ENCODE measurements at places on chromosomes 12 and 14. TPM values are rescaled to one million over a fixed set of nuclear protein-coding genes. Genes with fewer than 3 reads are reported as not detected.

FAM181A gene
- not detected for total RNA-seq

IL22 gene
- 0.61 TPM for total RNA-seq

POTEM gene
- not detected for total RNA-seq

CLEC7A gene
- total RNA-seq: 0.26 TPM

STYK1 gene
- total RNA-seq: 16.1 TPM

A2ML1 gene
- not detected for total RNA-seq

C12orf54 gene
- not detected for total RNA-seq

FOXN3 gene
- 85.6 TPM for total RNA-seq

KLRF2 gene
- total RNA-seq: not detected

EPYC gene
- not detected for total RNA-seq

RTN1 gene
- total RNA-seq: not detected

AGAP2 gene
- 70.7 TPM for total RNA-seq

TMBIM4 gene
- 50.5 TPM for total RNA-seq

GPRC5D gene
- not detected for total RNA-seq

ZNF384 gene
- 76.4 TPM for total RNA-seq

PPP4R4 gene
- total RNA-seq: 0.64 TPM

CCDC184 gene
- total RNA-seq: 0.63 TPM

FAR2 gene
- total RNA-seq: 13.6 TPM

RESF1 gene
- total RNA-seq: 137 TPM

CLEC6A gene
- not detected for total RNA-seq

CCDC196 gene
- not detected for total RNA-seq

KRT72 gene
- not detected for total RNA-seq

HCAR1 gene
- total RNA-seq: 0.23 TPM

CISTR gene
- total RNA-seq: not detected

PRPH gene
- total RNA-seq: 0.35 TPM

CMAS gene
- 39.3 TPM for total RNA-seq

CELA1 gene
- total RNA-seq: not detected

DPY19L2 gene
- total RNA-seq: 6.0 TPM

ARHGAP9 gene
- total RNA-seq: 234 TPM

TMEM179 gene
- total RNA-seq: not detected

FKBP4 gene
- total RNA-seq: 78.2 TPM

ANKRD33 gene
- total RNA-seq: not detected

MYG1 gene
- total RNA-seq: 65.5 TPM

EML1 gene
- total RNA-seq: not detected

BICDL1 gene
- 62.9 TPM for total RNA-seq
